T1000 (cell line): ENCODE measurements at places on chromosomes 2 and 18.

GRCh38 chr2:146523196-146523595, 1321.6 kb upstream of the ACVR2A start:
- no peak for DNase-seq

- DNase-seq = no peak
Observed at GRCh38 chr18:64037812-64038414, 68.0 kb downstream of the SERPINB8 start.

GRCh38 chr18:40233931-40234616, 1721.0 kb upstream of the PIK3C3 start:
- no peak for DNase-seq

GRCh38 chr2:197229509-197230443, 80.8 kb downstream of the ANKRD44 start:
- no peak for DNase-seq

DNA sequence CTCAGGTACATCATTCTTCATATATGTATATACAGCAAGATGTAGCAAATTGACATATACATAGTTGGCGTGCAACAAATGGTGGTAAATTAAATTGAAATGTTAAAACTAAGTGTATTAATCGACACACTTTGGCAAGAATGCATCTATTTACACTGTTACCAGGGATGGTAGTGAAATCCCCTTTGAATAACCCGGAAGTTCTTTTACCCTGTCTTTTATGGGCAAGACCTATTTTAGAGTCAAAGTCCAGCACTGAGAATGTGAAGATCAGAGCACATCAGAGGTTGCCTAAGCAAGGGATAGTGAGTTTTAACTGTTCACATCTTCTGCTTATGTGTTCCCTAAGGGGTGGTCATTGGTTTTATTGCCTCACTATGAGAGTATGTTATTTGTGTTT, 7.6 kb upstream of the TMEFF2 start:
- DNase-seq = no peak

DNA sequence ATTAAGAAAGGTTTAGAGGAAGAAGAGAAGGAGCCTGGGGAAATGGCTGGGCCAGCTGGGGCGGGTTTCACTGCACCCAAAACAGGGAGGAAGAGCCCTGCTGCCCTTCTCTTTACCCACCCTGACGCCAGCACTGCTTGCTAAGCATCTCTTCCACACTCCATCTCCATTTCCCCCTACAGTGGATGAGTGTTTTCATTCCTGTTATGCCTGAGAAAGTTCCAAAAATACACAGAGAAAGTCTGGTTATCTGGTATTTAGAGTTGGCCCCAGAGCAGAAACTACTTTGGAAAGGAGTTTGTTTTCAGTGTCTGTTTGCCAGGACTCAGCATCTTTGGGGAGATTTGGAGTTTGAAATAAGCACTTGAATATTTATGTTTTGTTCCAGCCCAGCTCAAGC, 451.0 kb downstream of the SLC4A3 start:
- no peak for DNase-seq

- no peak for DNase-seq
Observed at GRCh38 chr2:10271946-10272345, 30.8 kb upstream of the HPCAL1 start.

DNA sequence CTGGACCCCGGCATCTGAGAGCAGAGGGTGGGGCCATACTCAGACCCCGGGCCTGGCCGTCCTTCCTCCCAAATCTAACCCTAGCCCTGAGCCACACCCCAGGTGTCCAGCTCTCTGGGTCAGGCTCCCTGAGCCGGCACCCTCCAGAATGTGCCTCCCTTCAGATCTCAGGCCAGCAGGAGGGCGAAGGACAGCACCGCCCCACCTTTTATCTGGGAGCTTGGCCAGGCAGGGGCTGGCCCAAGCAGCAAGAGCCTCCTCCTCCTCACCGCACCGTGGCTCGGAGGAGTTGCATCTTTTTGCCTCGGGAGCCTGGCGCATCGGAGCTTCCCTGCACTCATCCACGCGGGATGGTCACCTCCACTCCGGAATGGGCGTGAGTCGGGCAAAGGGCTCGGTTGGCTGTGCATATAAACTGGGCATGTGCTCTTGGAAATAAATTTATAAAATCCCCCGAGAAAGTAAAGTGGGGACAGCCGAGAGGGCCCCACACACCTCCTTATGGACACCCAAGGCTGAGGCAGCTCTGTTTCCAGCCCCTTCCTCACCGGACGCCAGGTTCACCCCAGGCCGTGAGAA, 69.1 kb upstream of the CTDP1 start:
- DNase-seq = no peak

DNA sequence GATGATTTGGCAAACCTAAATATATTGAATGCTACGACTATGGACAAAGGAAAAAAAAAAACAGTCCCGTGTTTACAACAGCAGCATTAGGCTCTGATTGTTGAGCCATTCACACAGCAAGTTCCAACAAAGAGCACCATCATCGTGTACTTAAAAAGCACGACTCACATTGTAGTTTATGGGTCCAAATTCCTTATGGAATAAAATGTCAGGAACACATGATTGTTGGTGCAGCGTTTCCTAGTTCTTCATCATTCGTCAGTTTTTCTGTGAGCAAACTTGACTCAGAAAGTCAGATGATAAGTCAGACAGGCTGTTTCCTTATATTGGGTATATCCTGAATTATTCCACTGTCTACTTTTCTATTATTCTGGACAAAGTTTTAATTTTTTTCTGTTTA, 10.0 kb upstream of the KIDINS220 start:
- no peak for DNase-seq

GRCh38 chr18:58043491-58044369, at the start of gene NEDD4L:
NEDD4L (plus strand) TSS chr18:58044226; CDS start chr18:58044661, 435 bp downstream.
- DNase-seq = peak; percentile 59

GRCh38 chr18:75249672-75250470, 39.3 kb downstream of the TSHZ1 start:
- no peak for DNase-seq

GRCh38 chr2:129331638-129332037, 647.8 kb upstream of the RAB6C start:
- DNase-seq = no peak

GRCh38 chr18:76980663-76981395, 151.8 kb downstream of the MBP start:
- no peak for DNase-seq

- DNase-seq = peak; percentile 26
Observed at GRCh38 chr2:20186078-20186854, 38.7 kb downstream of the SDC1 start.

GRCh38 chr2:177889818-177890460, 182.6 kb downstream of the PDE11A start:
- no peak for DNase-seq

DNA sequence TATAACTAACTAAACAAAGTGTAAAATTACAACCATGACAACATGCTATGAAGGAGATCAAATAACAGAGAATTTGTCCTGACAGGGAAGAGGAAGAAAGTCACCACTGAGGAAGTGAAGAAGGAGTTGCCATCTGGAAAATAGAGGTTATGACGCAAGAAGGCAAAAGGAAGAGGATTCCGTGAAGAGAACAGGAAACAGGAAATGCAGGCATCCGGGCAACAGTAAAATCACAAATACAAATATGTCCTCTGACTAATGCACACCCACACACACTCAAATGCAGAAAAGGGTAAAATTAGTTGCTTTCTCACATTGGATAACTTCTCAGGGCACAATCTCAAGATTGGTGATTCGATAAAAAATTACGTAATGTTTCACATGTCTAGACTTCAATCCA, 278.4 kb downstream of the TMX3 start:
- no peak for DNase-seq

GRCh38 chr2:217360781-217361482, 501.1 kb upstream of the TNP1 start:
- peak; percentile 9 for DNase-seq

DNA sequence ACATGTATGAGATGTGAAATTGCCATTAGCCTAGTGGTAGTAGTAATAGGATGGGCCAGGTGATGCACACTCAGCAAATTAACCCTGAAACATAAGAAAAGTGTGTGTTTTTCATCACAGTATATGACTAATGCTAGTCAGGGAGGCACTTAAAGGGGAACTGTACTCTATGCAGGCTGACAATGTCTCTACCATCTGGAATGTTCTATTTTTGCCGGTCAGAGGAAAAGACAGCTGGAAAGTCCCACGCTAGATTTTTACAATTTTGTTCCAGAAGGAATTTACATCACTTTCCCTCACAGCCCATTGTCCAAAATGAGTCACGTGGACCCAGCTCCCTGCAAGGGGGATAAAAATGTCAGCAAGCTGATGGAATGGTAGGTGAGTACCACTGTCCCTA, 746.3 kb upstream of the CHAC2 start:
- DNase-seq = no peak

DNA sequence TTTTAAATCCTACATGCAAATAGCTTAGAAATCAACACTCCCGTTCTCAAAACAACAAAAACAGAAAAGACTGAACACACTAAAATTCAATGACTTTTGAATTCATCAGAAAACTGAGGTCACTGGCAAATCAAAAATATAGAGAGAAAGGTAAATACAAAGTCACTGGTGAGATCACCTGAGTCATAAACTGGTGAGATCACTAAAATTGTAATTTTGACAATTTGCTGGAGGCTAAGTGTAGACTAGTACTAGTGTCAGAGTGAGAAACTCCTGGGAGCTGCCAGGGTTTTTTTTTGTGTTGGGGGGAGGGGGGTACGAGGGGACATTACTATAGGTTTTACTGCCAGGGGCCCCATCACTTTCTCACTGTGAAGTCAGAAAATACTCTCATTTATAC, 1876.0 kb upstream of the CELF4 start:
- DNase-seq = no peak

DNA sequence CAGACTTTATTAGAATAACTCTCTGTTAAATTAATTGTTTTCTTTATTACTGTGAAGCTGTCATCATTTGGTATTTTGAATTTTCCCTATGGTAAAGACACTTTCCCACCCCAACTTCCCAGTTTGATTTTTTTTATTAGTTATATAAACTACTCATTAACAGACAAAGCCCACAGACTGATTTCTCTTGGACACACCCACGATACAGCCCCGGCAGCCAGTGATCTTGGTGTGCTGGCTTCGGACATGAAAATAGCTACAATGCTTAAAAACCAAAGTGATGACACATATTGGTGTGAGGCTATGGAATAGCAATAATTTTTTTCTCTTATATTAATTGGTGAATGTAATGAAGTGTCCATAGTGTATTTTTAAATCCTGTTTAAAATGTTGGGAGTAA, 225.4 kb upstream of the SIX3 start:
- DNase-seq = no peak

DNA sequence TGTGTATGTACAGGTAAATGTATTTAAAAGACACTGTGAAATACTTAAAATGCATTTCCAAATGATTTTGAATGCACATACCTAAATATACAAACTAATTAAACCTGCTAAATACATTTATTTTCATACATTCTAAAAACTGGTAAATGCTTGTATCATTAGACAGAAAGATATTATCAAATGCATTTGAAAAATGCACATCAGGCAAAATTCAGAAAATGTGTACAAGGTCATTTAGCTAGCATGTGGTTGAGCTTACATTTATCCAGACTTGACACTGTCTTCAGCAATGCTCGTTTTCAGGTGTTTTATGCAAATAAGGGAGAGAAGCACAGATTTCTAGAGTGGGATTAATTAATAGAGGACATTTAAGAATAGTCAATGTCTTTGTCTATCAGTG, 374.2 kb downstream of the SUCLG1 start:
- no peak for DNase-seq

- DNase-seq = no peak
Observed at GRCh38 chr2:233814056-233814835, 36.1 kb downstream of the MROH2A start.

- no peak for DNase-seq
Observed at GRCh38 chr2:178700922-178701342, 106.3 kb downstream of the TTN start.

- no peak for DNase-seq
Observed at GRCh38 chr2:75162897-75163296, 36.4 kb downstream of the TACR1 start.

- DNase-seq = no peak
Observed at GRCh38 chr2:126788113-126788512, 110.6 kb upstream of the TEX51 start.

DNA sequence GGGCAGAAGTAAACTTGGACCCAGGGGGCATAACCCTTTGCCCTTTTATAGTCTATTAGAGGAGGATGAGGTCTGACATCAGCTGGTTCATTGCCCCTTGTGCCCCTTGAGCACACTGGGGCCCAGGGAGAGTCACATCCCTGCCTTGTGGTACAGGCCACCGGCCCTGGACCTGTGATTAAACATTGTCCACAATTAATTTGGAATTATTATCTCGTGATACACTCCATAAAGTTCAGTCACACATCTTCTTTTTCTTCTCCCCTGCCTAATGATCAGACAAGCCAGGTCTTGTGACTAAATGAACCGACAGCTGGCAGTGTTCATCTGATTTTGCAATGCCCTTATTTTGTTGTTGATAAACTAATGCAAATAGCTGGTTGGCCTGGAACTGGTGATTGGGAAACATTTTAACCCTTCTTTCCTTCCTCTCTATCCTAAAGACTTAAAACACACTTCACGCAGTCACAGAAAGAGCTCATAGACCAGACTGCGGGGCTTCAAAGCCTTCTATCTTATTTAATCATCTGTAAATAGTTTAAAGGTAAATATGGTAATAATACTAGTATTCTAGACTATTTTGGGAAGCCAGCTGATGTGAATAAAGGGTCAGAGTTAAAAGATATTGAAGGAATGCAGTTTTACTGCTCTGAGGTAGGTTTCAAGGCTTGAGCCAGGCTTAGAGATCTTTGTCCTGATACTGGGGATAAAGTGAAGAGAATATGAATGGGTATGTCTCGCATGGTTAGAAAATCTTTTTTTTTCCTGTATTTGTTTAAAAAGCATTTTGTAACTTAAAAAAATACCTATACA, 13.4 kb downstream of the IL1R1 start:
- no peak for DNase-seq

DNA sequence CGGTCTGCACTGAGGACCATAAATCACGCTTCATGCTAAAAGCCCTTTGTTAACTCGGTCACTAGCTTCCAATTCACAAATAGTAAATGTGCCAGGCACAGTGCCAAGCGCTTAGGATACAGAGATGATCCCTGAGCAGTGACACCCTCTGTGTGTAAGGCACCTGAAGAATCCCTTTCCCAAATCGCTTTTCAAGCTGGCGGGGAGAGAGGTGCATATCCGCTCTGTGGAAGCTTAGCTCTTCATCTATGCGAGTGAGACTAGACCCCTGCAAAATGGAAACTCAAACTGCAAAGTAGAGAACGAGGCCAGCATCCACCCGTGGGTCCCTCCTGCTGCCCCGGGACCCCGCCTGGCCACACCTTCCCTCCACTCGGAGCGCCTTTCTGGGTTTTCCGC, 2.4 kb downstream of the PIEZO2 start:
- no peak for DNase-seq

- no peak for DNase-seq
Observed at GRCh38 chr18:73638709-73639108, 508.9 kb downstream of the FBXO15 start.

GRCh38 chr2:85433511-85434089, 15.1 kb downstream of the SH2D6 start:
- peak; percentile 39 for DNase-seq
